ENCODE measurements at places on chromosomes 6 and 20. TPM values are rescaled to one million over a fixed set of nuclear protein-coding genes. Genes with fewer than 3 reads are reported as not detected.

DNA sequence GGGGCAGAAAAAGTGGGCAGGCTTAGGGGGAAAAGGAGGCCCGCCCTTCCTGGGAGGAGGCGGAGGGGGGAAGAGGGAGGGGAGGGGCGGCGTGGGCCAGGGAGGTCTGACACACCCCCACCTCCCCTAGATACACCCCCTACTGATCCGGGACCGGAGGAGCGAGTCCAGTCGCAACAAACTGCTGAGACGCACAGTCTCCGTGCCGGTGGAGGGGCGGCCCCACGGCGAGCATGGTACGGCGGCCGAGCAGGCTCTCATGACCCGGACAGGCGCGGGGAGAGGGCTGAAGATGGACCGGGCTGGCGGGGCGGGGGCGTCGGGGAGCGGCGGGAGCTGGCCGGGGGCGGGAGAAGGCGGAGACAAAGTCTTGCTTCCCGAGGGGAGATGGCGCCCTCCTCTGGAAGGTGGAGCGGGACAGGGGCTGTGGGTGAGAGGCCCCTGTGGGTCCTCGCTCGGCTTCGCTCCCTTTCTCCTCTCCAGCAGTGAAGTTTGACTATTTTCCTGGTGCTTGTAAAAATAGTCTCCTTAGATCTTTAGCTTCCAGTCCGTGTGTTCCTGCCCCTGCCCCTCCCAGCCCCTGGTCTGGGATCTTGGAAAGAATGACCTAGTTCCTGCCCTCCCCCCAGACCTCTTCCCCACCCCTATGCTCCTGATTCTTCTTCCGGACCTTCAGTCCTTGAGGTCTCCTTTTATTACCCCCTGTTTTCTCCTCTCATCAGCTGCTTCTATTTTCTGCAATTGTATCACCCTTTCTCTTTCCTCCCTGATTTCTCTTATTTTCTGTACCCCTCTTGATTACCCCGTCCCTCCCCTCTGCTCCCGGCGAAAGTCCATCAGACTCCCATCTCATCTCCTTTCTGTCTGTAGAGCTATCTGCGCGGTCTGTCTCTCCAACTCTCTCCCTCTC lies 6.1 kb downstream of the SYNGAP1 start:
- peak overlapping the region; percentile 91 for H3K27ac ChIP-seq
- peak overlapping the region; percentile 52 for H3K4me3 ChIP-seq
- H3K27me3 ChIP-seq = no peaks in the 10 kb centered on the region
- H3K36me3 ChIP-seq = no peaks in the 10 kb centered on the region

DNA sequence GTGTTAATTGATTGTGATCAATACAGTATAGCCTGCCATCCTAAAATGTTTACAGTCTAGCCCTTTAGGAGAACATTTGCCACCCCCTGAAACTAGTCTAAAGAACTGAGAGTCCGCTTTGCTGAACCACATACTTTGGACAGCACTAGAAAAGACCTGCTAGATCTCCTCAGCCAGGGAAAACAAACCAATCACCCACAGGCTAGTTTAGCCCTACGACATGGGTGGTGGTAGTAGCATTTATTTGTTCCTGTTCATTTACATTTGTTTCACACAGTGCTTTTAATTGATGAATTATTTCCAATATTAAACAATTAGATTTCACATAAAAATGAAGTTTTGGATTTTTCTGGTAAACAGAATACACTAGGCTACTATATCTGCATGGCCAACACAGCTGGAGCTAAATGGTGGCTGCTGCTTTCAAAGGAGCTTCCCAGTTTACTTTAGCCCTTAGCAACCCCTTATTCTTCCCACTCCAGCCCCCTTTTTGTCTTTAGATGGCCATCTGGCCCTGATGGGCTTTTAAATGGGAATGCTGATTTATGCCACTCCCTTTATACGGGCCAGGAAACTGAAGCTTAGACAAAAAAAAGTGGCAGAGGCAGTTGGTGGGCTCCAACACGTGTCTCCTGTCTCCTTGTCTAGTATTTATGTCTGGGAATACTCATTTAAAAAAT lies 72.4 kb downstream of the ADGRG6 start:
- DNase-seq = no peak
- H3K4me1 ChIP-seq = peaks cover 39% of the 10 kb centered on the region
- no peak overlapping the region for H3K27ac ChIP-seq

- H3K36me3 ChIP-seq = no peaks in the 10 kb centered on the region
- H3K27me3 ChIP-seq = no peaks in the 10 kb centered on the region
- DNase-seq = no peak
- H3K4me1 ChIP-seq = peaks cover 13% of the 10 kb centered on the region
- no peak overlapping the region for H3K4me3 ChIP-seq
- H3K27ac ChIP-seq = peak overlapping the region; percentile 70
These were observed 166.8 kb upstream of the CARMIL1 start for GRCh38 chr6:25112322-25112773.

The TSPO2 gene
- total RNA-seq = not detected

The TPBG gene
- 25.6 TPM for total RNA-seq

DNA sequence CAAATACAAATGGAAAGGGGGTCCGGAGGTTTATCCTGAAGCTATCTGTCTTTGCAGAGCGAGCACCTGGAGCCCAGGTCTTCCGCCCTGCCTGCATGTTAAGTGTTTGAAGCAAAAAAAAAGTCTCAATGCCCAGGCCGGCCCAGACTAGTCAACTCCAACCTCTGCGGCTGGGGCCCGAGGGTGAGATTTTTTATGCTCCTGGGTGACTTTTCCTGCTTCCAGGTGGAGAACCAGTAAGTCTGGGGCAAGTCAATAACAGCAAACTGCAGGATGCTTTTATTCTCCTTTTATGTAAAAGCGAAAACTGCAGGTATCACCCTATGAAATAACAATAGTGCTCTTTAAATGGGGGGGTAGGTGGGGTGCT lies 2.0 kb upstream of the ZBP1 start:
- DNase-seq = no peak
- H3K4me1 ChIP-seq = peaks cover 50% of the 10 kb centered on the region
- H3K4me3 ChIP-seq = no peak overlapping the region
- H3K36me3 ChIP-seq = no peaks in the 10 kb centered on the region
- H3K27me3 ChIP-seq = peaks cover 7% of the 10 kb centered on the region
- H3K27ac ChIP-seq = no peak overlapping the region

The ENPP3 gene
- 0.22 TPM for total RNA-seq

DNA sequence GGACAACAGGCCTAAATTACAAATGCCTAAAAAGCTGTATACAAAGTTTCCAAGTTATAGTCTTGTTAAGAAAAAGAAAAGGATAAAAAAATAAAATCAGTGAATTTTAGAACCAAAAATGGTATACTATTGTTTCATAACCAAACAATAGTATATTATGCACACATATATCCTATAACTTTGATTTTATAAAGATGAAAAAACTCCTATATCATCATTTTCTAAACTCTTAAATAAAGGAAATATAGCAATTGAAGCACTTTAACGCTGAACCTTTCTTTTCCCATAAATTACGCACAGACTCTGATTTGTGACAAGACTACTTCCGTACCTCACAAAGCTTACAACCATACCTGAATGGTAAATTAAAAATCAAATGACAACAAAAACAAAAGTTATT lies 35.9 kb upstream of the MCM9 start:
- no peak overlapping the region for H3K27ac ChIP-seq
- no peak for DNase-seq
- H3K4me1 ChIP-seq = no peaks in the 10 kb centered on the region
- no peak overlapping the region for H3K4me3 ChIP-seq
- no peaks in the 10 kb centered on the region for H3K36me3 ChIP-seq

- H3K27me3 ChIP-seq = no peaks in the 10 kb centered on the region
- no peak overlapping the region for H3K27ac ChIP-seq
- no peak for DNase-seq
These were observed 116.5 kb upstream of the COL21A1 start for GRCh38 chr6:56363796-56364430.

DNA sequence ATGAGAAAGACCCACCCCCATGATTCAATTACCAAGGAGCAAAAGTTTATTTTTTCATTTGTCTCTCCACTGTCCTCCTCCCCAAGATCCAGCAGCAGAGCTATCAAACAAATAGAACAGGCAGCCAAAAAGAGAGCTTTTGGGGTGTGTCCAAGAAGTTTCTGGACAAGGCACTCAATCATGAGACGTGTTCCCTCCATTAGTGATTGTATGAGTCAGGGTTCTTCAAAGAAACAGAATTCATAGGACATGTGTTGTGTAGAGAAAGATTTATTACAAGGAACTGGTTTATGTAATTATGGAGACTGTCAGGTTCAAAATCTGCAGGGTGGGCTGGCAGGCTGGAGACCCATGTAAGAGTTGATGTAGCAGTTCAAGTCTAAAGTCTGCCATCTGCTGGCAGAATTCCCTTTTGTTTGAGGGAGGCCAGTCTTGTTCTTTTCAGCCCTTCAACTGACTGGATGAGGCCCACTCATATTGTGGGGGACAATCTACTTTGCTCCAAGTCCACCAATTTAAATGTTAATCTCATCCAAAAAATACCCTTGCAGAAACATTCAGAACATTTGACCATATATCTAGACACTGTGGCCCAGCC lies 248.1 kb upstream of the OPRM1 start:
- no peaks in the 10 kb centered on the region for H3K4me1 ChIP-seq
- H3K4me3 ChIP-seq = no peak overlapping the region
- H3K36me3 ChIP-seq = no peaks in the 10 kb centered on the region

DNA sequence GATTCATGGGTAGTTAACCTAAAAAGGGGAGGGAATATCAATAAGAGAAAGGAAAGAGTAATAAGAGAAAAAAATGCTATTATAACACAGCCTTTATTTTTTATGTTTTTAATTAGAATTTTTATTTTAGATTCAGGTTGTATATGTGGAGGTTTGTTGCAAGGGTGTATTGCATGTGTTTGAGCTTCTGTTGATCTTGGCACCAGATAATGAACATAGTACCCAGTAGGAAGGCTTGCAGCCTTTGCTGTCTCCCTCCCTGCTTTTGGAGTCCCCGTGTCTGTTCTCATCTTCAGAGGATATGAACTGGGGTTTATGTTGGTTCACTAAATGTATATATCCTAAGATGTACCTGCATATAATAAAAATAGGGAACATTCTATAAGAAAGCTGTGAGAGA lies 250.0 kb downstream of the UST start:
- DNase-seq = no peak
- no peak overlapping the region for H3K4me3 ChIP-seq
- peaks cover 4% of the 10 kb centered on the region for H3K4me1 ChIP-seq
- H3K36me3 ChIP-seq = no peaks in the 10 kb centered on the region
- no peaks in the 10 kb centered on the region for H3K27me3 ChIP-seq
- no peak overlapping the region for H3K27ac ChIP-seq

The LAMP5 gene
- not detected for total RNA-seq

The CLPSL2 gene
- not detected for total RNA-seq

GRCh38 chr6:138240476-138241245 lies 22.4 kb upstream of the PBOV1 start:
- H3K27ac ChIP-seq = no peak overlapping the region
- DNase-seq = no peak
- H3K36me3 ChIP-seq = no peaks in the 10 kb centered on the region
- no peaks in the 10 kb centered on the region for H3K4me1 ChIP-seq
- no peak overlapping the region for H3K4me3 ChIP-seq
- peaks cover 8% of the 10 kb centered on the region for H3K27me3 ChIP-seq

The HLA-DQB1 gene
- 0.13 TPM for total RNA-seq

DNA sequence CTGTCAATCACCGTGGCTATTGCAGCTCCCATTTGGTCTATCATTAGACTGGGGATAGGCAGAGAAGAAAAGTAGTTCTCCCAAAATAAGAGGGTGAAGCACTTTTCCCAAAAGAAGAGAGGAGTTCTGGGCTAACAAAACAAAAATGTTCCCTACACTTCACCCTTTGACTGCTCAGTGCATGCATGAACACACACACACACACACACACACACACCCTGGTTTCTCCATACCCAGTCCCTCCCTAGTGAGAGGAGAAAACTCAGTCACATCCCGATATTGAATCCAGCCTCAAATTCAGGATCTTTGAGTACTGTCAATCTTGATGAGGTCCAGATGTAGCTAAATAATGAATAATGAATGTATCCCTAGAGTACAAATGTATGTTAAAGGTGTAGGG lies 4.6 kb upstream of the TBPL1 start:
- no peak overlapping the region for H3K27ac ChIP-seq
- no peak overlapping the region for H3K4me3 ChIP-seq
- no peak for DNase-seq
- no peaks in the 10 kb centered on the region for H3K36me3 ChIP-seq

- no peak for DNase-seq
- no peak overlapping the region for H3K4me3 ChIP-seq
- H3K36me3 ChIP-seq = no peaks in the 10 kb centered on the region
- H3K27me3 ChIP-seq = no peaks in the 10 kb centered on the region
- no peaks in the 10 kb centered on the region for H3K4me1 ChIP-seq
These were observed 534.7 kb downstream of the PHF3 start for GRCh38 chr6:64170316-64170715.

DNA sequence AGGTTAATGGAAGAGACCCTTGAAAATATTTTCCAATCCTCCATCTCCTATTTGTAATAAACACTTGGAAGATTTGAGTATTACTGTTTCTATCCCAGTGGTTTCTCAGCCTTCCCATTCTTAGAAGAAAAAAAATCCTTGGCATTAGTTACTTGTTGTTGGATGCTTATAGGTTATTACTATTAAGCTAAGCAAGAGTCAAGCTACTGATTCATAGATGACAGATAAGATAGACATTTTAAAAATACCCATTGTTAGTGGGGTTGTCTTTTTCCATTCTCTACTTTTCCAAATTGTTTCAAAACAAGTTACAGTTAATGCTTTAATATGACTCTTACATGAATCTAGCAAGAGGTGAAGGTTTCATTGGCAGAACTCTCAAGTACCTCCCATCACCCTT lies 158.5 kb downstream of the HIVEP2 start:
- DNase-seq = no peak
- no peaks in the 10 kb centered on the region for H3K36me3 ChIP-seq
- H3K4me1 ChIP-seq = no peaks in the 10 kb centered on the region
- H3K27me3 ChIP-seq = no peaks in the 10 kb centered on the region

The MAS1 gene
- total RNA-seq = not detected

The CDC40 gene
- total RNA-seq = 19.3 TPM

- H3K36me3 ChIP-seq = no peaks in the 10 kb centered on the region
- H3K4me1 ChIP-seq = no peaks in the 10 kb centered on the region
- H3K27ac ChIP-seq = no peak overlapping the region
- no peaks in the 10 kb centered on the region for H3K27me3 ChIP-seq
- DNase-seq = no peak
These were observed 144.8 kb upstream of the LAMA2 start for GRCh38 chr6:128738112-128738511.

DNA sequence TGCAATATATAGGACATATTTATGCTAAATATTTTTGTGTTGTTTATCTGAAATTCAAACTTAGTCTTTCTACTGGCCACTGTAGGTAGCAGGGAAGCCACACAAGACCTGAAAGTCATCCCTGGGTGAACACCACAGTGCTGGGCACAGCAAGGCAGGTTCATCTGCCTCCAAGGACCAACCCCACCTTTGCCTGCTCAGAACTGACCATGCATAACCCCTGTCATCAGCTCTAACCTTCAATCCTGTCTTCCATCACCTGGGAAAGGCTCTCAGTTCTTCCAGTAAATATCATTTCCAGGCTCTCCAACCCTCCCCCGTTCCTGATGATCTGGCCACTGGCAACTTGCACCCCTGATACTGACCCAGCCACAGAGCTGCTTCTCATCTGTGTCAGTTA lies 32.7 kb upstream of the CST7 start:
- H3K27me3 ChIP-seq = no peaks in the 10 kb centered on the region
- no peak for DNase-seq
- H3K4me3 ChIP-seq = no peak overlapping the region
- no peak overlapping the region for H3K27ac ChIP-seq
- no peaks in the 10 kb centered on the region for H3K4me1 ChIP-seq
- no peaks in the 10 kb centered on the region for H3K36me3 ChIP-seq

The TMEM200A gene
- total RNA-seq = 1.9 TPM

- H3K4me3 ChIP-seq = no peak overlapping the region
- no peak for DNase-seq
- H3K36me3 ChIP-seq = no peaks in the 10 kb centered on the region
- H3K4me1 ChIP-seq = no peaks in the 10 kb centered on the region
- H3K27me3 ChIP-seq = no peaks in the 10 kb centered on the region
- H3K27ac ChIP-seq = no peak overlapping the region
These were observed 155.9 kb upstream of the POU3F2 start for GRCh38 chr6:98678481-98678880.
